NCI-H1417 (cell line): ENCODE measurements at places on chromosomes 11 and 22.

GRCh38 chr11:109957601-109958000 lies 135.6 kb upstream of the ZC3H12C start:
- no peak for DNase-seq

DNA sequence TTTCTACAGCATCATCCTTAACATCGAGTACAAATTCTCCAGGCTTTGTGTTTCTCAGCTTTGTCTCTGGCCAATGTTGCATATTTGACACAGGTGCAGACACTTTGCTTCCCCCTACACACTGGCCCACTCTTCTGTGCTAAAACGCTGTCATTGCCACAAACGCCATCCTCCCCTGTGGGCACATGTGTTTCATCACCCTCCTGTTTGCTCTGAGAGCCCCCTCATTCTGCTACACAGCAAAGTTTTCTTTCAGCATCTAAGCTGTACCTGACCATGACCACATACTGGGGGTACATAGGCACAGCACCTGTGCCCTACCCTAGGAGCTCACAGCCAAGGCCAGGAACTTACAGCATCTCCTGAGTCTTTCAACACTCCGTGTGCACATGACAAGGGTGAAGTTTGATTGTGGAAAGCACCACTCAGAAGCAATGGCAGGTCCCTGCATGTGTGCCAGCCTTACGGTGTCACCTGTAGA lies 7.9 kb upstream of the IGLL5 start:
- DNase-seq, result no peak

DNA sequence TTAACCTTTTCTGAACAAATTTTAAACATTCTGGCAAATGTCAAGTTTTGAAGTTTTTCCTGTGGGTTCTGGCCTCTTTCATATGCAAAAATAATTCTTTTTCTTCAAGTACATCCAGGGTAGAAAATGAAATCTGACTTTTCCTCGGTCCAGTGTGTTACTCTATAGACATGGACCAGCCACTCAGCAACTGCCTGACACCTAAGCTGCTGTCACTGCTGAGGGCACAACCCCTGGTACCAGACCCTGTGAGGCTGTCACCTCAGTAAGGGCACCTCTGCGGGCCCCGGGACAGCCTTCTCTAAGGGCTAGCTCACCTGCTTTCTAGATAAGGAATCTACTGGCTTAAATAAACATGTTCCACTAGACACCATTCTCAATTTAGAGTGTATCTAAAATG lies 33.8 kb downstream of the PPIL2 start:
- DNase-seq, result no peak

DNA sequence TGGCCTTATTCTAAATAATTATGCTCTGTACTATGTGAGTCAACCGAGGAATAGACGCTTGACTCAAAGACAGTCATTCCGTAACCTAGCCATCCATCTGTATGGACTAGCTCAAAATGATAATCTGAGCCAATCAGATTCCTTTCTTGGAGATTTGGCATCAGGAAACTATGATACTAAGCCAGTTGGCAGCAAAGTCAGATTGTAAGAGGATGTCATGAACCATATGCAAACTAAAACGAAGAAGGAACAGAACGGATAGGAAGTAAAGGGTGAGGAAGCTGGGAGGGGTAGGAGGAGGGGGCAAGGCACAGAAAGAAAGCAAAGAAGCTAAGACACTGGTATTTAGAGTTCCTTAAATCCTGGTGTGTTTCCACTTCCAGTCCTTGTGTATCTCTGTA lies 10.7 kb upstream of the SESN3 start:
- no peak for DNase-seq

GRCh38 chr11:9506489-9507276 lies 45.9 kb downstream of the ZNF143 start:
- DNase-seq, result peak; percentile 59

GRCh38 chr22:50074056-50074455 lies 11.2 kb downstream of the MLC1 start:
- no peak for DNase-seq

DNA sequence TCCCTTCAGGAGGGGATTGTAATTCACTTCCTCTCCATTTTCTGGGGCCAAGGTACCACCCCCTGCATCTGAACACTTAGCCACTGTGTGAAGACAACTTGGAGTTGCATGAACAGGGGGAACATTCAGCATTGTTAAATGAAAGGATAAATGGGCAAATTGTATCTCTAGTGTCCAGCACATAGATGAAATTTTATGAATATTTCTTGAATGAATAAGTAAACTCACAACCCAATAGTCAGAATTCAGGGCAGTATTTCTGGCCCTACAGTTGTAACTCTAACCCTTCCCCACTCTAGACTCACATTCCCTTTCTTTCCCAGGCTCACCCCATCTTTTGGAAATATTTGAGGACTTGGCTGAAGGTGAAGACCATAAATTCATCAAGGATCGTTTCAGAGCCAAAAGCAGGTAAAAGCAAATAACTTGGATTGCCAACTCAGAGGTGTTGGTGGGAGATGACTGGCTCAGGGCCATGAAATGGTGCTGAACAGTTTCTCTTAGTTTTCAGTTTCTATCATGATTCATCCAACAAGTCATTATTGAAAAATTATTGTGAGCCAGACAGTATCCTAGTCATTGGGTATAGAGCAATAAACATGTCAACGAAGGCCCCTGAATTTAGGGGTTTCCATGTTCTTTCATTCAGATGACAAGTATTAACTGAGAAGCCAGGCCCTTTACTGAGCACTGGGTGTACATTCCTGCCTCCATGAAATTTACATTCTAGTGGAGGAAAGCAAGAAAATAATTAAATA lies 33.3 kb upstream of the ZC3H12C start:
- DNase-seq, result no peak

DNA sequence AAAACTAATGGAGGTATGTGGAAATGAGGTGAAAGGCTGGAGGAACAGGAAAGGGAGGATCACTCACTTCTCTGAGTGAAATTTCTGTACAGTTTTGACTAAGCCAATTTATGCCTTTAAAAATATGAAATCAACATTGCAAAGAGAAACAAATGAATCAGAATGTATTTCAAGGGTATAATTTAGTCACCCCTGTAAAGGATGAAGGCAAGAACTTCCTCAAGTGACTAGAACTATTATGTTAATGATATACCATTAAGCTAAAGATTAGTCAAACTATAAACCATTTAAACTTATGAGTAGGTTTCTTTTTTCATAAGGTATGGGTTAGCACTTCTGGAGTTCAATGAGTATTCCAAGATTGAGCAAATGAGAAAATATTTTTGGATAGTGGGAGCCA lies 184.5 kb upstream of the CHORDC1 start:
- DNase-seq, result no peak

DNA sequence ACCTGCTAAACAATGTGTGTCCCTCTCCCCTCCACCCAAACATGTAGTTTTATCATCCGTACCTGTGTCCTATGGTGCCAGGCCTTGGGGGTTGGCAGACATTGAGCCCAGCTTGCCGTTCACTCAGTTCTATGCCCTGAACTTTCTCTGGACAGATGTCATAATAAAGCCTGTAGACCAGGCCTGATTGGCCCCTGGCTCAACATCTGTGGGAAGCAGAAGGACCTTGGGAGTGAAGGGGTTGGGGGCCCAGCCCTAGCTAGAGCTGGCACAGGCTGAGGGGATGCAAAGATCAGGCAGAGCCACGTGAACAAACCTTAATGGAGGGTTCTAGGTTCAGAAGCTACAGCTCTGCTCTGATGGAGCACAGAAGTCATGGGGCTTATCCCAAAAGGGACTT lies 600.6 kb downstream of the BUD13 start:
- no peak for DNase-seq

- no peak for DNase-seq
These were observed 159.0 kb upstream of the MTMR2 start for GRCh38 chr11:96082936-96083335.

GRCh38 chr22:39574779-39575551 lies 4.4 kb downstream of the CACNA1I start:
- DNase-seq, result no peak

DNA sequence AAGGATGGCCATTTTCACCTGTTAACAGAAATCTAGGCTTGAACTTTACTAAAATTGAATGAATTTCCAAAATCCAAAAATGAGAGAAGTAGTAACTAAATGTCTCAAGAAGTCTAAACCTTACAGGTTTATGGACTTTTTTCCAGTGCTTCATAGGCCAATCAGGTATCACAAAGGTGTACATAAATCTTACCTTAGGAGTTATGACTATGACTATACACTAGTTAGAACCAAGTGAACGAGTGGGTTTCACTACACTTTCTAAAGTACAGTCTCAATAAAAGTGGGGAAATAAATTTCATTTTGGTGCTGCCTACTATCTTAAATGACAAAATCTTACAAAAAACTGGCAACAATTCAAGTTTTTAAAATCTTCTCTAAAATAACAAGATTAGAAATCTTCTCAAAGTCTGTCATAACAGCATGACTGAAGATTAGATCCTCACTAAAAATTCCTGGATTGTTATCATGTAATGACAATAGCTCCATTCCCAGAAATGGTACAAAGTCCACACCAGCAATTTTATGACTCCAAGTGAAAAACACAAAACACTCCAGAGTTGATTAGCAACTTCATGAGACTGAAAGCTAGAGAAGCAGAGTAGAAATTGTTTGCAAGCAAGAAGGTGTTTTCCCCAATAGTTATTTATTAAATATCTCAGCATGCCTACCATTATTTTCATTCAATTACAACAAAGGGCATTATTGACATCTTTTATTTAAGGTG lies 20.9 kb downstream of the SOX6 start:
- DNase-seq, result no peak

- no peak for DNase-seq
These were observed 20.7 kb downstream of the LHFPL7 start for GRCh38 chr22:24925586-24926427.

DNA sequence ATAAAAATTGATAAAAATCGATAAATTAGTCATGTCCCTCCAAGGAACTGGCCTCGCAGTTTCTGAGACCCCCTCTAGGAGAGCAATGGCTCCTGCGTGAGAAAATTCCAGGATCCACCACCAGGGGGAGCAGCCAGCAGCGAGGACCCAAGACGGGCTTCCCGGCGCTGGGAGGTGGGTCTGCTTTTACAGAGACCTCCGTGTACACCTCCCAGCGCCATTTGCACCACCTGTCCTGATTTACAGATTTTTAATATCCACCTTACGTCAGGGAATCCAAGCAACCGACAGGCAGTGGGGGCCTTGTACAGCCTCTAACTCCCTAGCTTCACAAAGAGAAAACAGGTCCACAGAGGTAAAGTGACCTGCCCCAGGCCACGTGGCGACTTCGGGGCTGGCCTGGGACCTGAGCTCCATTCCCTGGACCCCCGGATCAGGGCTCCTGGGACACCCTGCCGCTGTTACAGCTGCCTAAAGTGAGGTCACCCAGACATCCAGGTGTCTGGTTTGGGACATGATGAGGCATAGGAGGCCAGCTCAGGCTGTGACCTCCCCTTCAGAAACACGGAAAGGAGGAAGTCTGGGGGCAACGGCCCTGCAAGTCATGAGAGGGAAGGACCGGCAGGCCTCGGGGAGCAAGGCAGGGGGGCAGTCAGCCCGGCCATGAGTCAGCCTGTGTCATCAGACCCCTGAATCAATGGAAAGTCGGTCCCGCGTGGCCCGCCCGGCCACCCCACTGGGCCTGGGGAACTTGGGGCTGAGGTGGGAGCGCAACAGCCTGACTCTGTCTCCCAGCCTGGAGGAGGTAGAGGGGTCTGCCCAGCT lies 3.5 kb downstream of the OSM start:
- DNase-seq, result peak; percentile 45

DNA sequence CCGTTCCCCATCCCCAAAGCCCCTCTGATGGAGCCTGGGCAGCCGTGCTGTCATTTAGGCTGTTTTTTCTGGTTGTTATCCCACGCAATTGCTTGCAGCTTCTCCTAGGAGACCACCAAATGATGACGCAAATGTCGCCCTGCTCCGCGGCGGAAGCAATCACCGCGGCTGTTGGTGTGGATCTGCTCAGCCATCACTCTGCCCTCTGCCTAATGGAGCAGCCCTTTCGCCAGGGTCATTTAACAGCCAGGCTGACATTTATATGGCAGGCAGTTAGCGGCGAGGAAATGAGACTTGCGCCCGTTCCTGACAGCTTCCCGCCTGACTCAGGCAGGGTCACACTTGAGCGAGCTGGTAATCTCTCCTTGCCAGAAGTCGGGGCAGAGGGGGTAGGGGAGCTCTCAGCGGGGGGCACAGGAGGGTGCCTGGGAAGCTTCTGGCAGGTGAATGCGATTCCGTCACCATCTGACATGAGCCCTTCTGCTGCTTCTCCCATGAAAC lies 97.9 kb upstream of the RTL6 start:
- peak; percentile 70 for DNase-seq

GRCh38 chr11:91129596-91129995 lies 906.7 kb upstream of the CHORDC1 start:
- DNase-seq, result no peak

GRCh38 chr11:76972051-76972450 lies 62.1 kb upstream of the B3GNT6 start:
- no peak for DNase-seq

DNA sequence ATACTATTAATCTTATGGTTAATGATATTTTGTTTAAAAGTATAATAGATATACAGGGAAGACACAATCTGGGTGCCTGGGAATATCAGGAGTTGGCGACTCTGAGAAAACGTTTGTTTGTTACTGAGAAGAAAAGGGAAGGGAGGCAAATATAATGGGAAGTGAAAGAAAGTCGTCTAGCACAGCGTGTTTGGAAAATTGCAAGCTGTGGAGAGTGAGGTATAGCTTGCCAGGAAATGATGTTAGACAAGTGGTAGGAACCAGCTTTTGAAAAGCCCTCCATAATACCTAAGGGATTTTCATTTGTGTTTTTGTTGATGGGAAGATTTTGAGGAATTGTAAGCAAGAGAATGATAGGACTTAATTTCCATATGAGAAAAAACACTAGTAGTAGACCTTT lies 322.2 kb downstream of the LUZP2 start:
- no peak for DNase-seq

- DNase-seq, result peak; percentile 88
These were observed 603 bp upstream of the ZFTA start for GRCh38 chr11:63769042-63769713.

GRCh38 chr22:26979294-26979693 lies 321.9 kb downstream of the MIAT start:
- DNase-seq, result no peak

DNA sequence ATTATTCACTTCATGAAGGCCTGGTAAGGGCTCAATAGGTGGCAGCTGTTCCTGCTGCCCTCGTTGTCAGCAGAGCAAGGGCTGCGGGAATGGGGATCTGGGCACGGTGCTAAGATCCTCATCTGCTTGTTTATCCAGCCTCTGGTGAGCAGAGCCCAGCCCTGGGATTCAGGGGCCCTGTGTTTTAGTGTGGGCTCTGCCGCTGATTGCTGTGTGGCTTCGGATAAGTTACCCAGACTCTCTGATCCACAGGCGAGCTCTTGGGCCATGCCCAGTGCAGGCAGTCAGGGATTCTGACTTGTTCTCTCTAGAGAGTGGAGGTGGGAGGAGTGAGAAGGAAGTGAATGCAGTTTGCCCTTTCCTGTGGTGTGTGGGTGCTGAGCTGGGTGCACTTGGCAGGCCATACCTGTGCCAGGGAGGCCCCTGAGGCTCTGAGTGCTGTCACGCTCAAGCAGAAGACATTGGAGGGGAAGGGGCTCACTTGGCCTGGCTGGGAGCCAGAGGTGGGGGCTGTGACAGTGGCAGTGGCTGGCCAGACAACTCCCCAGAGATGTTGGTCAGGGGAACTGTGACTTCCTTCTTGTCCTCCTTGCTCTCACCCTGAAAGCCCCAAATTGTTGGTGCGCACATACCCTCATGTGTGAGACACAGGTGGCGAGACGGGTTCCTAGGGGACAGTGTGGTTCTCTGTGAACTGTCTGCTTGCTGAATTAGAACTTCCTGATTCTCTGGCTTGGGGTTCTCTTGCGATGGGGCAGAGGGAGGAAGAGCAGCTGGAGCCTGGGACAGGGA lies 43.7 kb downstream of the CD82 start:
- no peak for DNase-seq

- no peak for DNase-seq
These were observed 186.3 kb downstream of the C11orf91 start for GRCh38 chr11:33514079-33514925.
